Diencephalon (tissue), 1 donor: ENCODE measurements at places on chromosomes 6 and 20. TPM values are rescaled to one million over a fixed set of nuclear protein-coding genes. Genes with fewer than 3 reads are reported as not detected.

The HCK gene
- 5.1 TPM for total RNA-seq

The B4GALT5 gene
- total RNA-seq, result 76.8 TPM

The GPLD1 gene
- total RNA-seq, result 21.2 TPM

The DAAM2 gene
- 30.4 TPM for total RNA-seq

The FOXC1 gene
- 5.1 TPM for total RNA-seq

The ADAM33 gene
- total RNA-seq, result 2.5 TPM

The RIMS1 gene
- total RNA-seq, result 374 TPM

The RAET1L gene
- total RNA-seq, result 0.23 TPM

The CABLES2 gene
- 6.5 TPM for total RNA-seq

The LIN28B gene
- total RNA-seq, result 4.2 TPM

The ENPP3 gene
- total RNA-seq, result 1.2 TPM

The CD40 gene
- total RNA-seq, result 0.92 TPM

The RCAN2 gene
- 42.7 TPM for total RNA-seq

The EPHA7 gene
- 87.4 TPM for total RNA-seq

The PACRG gene
- total RNA-seq, result 24.0 TPM

The MOCS3 gene
- 8.1 TPM for total RNA-seq

The CRIP3 gene
- 6.7 TPM for total RNA-seq

The COL9A3 gene
- total RNA-seq, result 7.8 TPM

The TFB1M gene
- 20.8 TPM for total RNA-seq

The GABRR1 gene
- 0.46 TPM for total RNA-seq

The CBLN4 gene
- 44.1 TPM for total RNA-seq

The HTR1E gene
- total RNA-seq, result 3.7 TPM

The PRDM1 gene
- 1.8 TPM for total RNA-seq

The TMEM74B gene
- 16.1 TPM for total RNA-seq

The RGS19 gene
- 12.9 TPM for total RNA-seq

The RIPOR2 gene
- 33.4 TPM for total RNA-seq

The SLC22A3 gene
- 3.9 TPM for total RNA-seq

The SLC25A27 gene
- total RNA-seq, result 32.1 TPM

The SLC12A5 gene
- 113 TPM for total RNA-seq

The C20orf204 gene
- 3.7 TPM for total RNA-seq

The ARFGEF3 gene
- total RNA-seq, result 47.3 TPM
